ENCODE measurements at places on chromosomes 3 and 15. TPM values are rescaled to one million over a fixed set of nuclear protein-coding genes. Genes with fewer than 3 reads are reported as not detected.
A peak's percentile ranks its signal among the peaks of the same experiment; 100 is the strongest.

The TM4SF18 gene
- 25.4 TPM for total RNA-seq

DNA sequence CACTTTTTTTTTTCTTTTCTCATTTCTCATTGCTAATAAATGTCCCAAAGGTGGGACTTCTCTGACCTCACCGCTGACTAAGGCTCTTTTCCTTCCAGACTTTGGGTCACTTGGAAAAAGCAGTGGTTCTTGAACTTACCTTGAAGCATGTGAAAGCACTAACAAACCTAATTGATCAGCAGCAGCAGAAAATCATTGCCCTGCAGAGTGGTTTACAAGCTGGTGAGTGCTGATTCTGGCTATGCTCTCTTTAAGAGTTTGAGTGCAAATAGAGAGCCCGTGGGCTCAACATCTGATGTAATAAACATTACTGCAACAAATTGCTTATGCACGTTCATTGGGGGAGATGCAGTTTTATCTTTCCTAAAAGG lies 2.0 kb downstream of the BHLHE40 start:
- DNase-seq: peak; percentile 54

GRCh38 chr3:45906681-45907407 lies 20.5 kb downstream of the CCR9 start:
- DNase-seq: peak; percentile 48

The CTDSPL2 gene
- 86.4 TPM for total RNA-seq

GRCh38 chr3:62373714-62374333 lies 474 bp upstream of the FEZF2 start:
- no peak for DNase-seq

The UBP1 gene
- total RNA-seq: 25.9 TPM

- DNase-seq: no peak
These were observed 213.6 kb downstream of the SSR3 start for GRCh38 chr3:156341332-156341731.

The ZNF80 gene
- not detected for total RNA-seq

- peak; percentile 60 for DNase-seq
These were observed 117.3 kb downstream of the RPL22L1 start for GRCh38 chr3:170752571-170753155.

DNA sequence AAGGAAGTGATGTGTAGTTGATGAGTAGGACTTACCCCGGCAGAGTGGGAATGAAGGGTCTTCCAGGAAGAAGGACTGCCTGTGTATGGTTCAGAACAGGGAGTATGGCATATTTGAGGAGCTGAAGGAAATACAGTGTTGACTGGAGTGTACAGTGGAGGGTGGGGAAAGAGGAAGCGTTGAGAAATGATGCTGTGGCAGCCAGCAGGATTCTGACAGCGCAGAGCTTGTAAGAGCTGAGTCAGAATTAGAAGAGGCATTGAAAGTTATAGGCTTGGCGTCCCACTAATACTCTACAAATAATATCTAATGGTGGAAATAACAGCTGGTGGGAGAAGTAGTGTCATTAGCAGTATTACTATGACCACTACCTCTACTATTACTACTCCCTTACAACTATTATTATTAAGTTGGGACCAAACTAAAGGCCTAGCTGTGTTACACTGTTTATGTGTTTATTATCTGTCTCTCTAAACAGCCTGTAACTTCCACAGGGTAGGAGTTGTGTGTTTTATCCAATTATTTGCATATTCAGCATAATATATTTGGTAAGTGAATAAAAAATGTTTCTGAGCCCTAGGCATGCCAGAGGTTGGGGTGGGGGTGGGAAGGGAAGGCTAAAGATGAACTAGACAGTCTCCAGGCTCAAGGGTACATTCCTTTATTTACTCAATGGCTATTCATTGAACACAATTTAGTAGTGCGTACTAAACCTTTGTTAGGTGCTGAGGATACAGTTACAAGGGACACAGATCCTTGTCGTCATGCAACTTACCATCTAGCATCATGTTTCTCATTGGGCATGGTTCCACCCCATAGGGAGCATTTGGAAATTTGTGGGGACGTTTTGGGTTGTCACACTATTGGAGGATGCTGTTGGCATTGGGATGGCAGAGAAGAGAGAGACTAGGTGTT lies 428.8 kb upstream of the ONECUT1 start:
- no peak for DNase-seq

- DNase-seq: no peak
These were observed 67.9 kb downstream of the LMLN start for GRCh38 chr3:198027799-198028390.

GRCh38 chr3:197749315-197749600 lies 425 bp upstream of the FYTTD1 start:
- DNase-seq: peak; percentile 64

The CACNA2D2 gene
- total RNA-seq: not detected

- no peak for DNase-seq
These were observed 9.8 kb upstream of the PRR23E start for GRCh38 chr3:127182848-127183714.

DNA sequence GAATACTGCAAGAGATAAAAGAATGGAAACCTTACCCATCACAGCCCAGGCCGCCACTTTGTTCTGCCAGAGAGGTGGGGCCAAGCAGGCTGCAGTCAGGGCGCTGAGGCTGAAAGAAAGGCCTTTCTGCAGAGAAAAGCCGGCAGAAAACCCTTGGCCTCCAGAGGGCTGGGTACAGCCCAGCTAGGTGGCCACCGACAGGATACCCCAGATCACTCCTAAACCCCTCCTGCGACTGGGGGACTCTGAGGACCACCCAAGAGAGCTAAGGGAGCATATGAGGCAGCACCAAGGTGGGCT lies 69.3 kb downstream of the SMAD6 start:
- DNase-seq: no peak

- DNase-seq: peak; percentile 58
These were observed 15.9 kb downstream of the IVD start for GRCh38 chr15:40421246-40422157.

The LMAN1L gene
- not detected for total RNA-seq

The TRIM42 gene
- total RNA-seq: not detected

- no peak for DNase-seq
These were observed 6.9 kb downstream of the NSMCE3 start for GRCh38 chr15:29262738-29263137.

DNA sequence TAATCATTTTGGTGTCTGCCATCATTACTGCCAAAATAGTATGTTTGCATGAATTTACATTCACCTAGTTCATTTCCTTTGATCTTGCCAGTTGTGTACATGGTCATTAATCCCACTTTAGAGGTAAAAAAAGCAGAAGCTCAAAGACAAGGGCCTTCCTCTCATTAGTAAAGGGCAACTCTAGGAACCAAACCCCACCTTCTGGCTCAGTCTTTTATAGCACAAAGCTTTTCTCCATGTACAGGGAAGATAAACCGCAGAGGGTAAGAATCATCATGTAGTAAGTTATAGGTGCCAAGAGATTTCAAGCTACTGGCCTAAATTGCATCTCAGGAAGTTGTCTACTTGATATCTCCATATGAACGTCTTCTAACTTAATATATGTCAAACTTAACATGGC lies 19.3 kb upstream of the SPG21 start:
- DNase-seq: no peak

GRCh38 chr3:156459434-156459833 lies 95.5 kb downstream of the SSR3 start:
- no peak for DNase-seq

All from M059J (cell line).